Activated gamma-delta T cell treated with Interleukin-2 at 50 U/mL for 16 hours (primary cell): ENCODE measurements at places on chromosomes 1 and 21.

- no peak for DNase-seq
These were observed 135.8 kb upstream of the B3GALT2 start for GRCh38 chr1:193322211-193322610.

GRCh38 chr1:25431955-25432719 is 1.4 kb downstream of the MACO1 start:
- DNase-seq, result no peak

DNA sequence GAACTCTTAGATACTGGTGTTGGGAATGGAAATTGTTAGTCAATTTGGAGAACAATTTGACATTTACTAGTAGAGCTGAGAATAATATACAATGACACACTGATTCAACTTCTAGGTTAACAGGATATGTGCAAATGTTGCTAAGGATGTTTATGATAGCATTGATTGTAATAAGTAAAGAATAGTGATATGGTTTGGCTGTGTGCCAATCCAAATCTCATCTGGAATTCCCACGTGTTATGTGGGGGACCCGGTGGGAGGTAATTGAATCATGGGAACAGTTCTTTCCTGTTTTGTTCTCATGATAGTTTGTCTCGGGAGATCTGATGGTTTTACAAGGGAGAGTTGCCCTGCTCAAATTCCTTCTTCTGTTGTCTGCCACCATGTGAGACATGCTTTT is 302.4 kb upstream of the TMPRSS15 start:
- DNase-seq, result no peak

DNA sequence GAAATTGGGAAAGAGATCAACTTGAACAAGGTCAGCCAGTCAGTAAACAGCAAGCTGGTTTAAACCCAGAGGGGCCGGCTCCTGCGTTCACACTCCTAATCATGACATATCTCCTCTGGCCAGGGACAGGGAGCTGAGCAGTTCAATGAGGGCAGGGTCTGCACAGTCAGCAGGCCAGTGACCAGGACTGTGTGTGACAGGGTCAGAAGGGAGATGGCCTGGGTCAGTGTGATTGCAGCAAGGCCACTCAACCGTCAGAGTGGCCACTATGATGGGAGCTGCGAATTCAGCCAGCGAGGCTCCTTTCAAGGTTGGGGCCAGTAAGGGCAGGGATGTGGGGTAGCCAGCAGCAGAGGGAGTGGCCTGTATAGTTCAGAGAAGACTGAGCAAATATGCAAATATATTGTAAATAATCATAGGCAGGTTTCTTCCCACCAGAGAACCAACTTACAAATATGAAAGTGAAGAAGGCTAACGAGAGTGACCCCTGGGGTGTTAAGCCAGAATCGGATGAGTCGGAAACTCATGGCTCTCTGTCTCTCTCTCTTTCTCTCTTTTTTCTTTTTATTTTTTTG is 20.0 kb downstream of the NOL9 start:
- DNase-seq, result no peak

DNA sequence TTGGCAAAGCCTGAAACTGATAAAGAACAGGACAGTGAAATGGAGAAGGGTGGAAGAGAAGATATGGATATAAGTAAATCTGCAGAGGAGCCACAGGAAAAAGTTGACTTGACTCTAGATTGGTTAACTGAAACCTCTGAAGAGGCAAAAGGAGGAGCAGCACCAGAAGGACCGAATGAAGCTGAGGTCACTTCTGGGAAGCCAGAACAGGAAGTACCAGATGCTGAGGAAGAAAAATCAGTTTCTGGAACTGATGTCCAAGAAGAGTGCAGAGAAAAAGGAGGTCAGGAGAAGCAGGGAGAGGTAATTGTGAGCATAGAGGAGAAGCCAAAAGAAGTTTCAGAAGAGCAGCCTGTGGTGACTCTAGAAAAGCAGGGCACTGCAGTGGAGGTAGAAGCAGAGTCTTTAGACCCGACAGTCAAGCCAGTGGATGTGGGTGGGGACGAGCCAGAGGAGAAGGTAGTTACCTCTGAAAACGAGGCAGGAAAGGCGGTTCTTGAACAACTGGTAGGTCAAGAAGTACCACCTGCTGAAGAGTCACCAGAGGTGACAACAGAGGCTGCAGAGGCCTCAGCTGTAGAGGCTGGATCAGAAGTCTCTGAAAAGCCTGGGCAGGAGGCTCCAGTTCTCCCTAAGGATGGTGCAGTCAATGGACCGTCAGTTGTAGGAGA is 16.3 kb downstream of the CCDC17 start:
- no peak for DNase-seq

GRCh38 chr1:14961661-14962267 is 191.8 kb upstream of the TMEM51 start:
- no peak for DNase-seq

DNA sequence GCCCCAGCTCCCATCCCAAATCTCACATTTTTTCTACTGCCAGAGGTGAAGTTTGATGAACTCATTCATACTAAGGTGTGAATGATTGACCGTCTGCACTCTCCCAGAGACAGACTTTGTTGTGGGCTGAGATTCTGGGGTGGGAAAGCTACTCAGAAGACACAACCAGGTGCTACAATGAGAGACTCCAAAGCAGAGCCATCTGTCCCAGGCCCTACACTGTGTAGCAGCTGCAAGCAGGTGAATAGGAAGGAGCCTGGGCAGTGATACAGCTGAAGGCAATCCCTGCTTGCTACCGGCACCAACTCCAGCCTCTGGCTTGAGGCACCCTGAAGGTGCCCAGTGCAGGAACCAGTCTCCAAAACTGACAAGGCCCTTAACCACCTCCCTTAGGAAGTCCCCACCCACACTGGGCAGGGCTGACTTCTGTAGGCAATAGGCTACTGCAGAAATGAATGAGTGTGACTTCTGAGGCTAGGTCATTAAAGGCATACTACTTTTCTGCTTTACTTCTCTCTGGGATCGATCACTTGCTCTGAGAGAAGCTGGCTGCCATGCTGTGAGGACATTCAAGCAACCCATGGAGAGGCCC is 79.7 kb upstream of the RUNX3 start:
- DNase-seq, result no peak

DNA sequence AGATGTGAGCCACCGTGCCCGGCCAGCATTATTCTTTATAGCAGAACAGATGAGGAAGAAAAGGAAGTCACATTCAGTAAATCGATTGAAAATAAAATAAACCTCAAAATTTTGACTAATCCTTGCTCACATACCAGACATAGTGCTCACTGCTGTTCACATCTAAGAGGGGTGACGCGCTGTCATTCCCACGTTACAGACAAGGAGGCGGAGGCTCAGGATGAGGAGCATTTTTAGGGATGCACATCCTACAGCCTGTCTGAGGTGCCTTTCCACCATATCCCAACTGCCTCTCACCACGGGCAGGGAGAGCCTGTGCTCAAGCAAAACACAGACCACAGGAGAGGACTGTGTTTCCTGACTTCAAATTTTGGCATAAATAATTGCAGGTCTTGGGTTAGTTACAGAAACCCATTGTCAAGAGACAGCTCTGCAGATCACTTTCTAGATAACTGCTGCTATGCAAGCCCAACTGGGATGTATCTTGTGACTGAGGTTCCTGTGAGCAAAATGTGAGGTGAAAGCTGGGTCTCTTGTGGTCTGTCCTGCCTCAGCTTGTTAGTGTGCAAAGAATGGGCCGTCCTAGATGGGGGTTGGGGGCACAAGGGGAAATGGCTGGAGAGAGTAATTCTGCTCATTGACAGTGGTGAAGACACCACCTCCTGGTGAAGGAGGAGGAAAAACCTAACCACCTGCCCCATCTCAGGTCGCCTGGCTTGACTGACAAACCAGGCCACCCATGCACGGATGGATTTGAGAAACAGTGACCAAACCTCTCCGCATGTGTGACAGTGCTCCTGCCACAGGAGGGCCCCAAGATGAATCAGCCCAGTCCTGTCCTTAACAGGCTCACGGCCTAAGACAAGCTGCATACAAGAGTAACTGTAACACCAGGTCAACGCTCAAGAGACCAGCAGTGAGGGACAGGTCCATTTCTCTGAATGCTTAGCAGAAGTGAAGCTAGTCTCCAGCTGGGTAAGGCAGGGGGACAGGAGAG is 8.2 kb downstream of the TNN start:
- DNase-seq, result no peak

GRCh38 chr1:198620951-198621824 is 17.7 kb upstream of the PTPRC start:
- DNase-seq, result peak; percentile 63

- no peak for DNase-seq
These were observed 63.4 kb downstream of the LYPLAL1 start for GRCh38 chr1:219236933-219237610.

- DNase-seq, result no peak
These were observed 78.0 kb downstream of the SYT6 start for GRCh38 chr1:114075546-114076242.

DNA sequence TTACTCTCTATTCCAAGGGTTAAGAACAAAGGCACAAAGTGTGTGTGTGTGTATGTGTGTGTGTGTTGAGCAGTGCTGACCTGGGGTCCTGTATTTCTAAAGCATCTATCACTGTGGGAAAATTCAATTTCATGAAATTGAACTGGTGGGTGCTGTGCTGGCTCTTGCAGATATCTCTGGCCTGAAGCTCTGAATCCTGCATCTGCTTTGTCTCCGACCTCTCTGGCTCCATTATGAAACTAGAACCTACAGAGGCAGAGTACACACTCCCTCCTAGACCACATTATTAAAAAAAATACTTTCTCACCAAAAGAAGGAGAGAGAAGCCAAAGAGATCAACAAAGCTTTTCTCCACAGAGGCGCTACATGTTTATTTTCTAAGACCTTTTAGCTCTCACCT is 88.4 kb upstream of the PDE4B start:
- DNase-seq, result no peak

DNA sequence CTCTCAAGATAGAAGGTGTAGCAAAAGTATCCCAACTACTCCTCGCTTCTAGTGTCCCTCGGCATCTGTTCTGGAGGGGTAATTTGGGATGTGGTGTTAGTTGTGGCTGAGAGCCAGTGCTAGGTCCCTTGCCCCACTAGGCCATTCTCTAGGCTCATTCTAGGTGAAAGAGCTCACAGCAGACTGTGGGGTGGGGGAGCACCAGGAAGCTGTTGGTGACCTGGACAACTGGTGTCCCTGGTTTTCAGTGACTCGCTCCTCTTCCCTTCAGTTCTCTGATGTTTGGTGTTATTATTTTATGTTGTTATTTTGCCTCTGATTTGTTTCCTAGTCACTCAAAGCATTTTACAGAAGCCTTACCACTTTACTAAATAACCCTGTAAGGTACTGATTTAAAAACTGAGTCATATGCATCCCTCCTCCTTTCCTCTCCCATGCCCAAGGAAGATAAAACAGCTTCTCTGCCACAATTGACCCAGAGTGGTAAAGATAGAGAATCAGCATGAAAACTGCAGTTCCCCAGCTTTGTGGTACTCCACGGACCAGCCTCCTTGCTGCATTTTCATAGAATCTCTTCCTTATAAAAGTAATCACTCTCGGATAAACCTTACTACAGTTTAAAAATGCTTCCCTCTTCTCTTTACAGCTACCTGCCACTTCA is 14.1 kb downstream of the DYRK3 start:
- DNase-seq, result no peak

DNA sequence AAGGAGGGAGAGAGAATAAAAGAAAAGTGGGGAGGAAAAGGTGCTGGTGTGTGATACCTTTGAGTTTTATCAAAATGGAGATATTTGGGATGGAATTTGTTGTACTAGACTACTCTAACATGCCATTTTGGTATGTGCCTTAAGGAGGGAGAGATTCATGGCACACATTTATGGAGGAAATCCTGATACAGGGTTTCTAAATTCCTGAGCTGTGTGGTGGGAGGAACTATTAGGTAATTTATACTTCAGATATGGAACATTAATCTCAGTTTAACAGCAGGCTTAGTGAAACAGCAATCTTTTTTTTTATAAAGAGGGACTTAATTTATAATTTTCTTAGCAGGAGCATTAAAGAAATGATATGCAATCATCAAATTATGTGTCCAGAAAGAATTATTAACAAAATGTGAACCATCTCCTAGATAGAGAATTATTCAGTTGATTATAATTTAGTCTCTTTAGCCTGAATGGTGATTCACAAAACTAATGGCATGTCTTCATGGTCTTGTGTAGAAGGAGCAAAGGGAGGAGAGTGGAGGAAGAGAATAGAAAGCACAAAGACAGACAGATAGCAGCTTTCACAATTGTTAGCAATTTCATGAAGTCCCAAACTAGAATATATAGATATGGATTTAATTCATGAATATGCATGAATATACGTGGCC is 301.6 kb downstream of the HLX start:
- no peak for DNase-seq

GRCh38 chr1:184118046-184118445 is 66.5 kb downstream of the TSEN15 start:
- no peak for DNase-seq

GRCh38 chr1:152497273-152497672 is 13.3 kb upstream of the LCE5A start:
- DNase-seq, result no peak

DNA sequence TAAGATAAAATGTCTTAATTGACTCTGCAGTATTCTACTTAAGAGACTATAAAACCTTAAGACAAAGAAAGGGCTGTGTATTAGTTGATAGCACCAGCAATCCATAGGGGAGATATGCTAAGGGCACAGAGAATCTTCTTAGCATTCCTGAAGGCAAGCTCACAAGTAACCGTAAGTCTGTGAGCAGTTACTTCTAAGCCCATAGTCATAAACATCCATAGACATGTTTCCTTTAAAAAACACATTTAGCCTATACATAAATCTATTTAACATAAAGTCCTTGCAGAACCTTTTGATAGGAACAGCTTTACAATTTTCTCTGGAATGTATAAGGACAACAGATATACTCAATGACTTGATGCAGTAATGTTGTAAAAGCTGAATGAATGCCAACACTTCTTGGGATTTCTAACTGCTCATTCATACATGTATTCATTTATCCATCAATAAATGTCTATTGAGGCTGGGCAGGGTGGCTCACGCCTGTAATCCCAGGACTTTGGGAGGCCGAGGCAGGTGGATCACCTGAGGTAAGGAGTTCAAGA is 6.3 kb upstream of the ERRFI1 start:
- no peak for DNase-seq

DNA sequence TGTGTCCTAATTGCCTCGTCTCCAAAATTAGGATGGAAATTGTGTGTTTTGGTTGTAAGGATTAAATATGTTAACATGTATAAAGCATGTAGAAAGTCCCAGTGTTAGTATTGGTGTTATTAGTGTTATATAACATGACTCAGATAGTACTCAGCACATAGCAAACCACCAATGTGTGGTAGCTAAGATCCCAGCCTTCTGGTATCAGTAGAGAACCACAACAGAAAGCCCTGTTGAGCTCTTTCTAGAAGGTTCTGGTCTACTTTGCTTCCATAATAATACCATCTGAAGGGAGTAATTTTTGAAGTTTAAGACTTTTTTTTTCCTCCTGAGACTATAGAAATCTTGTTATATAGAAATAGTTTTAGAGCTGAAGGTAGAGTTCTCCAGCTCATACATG is 259.3 kb upstream of the SGIP1 start:
- no peak for DNase-seq
